ENCODE measurements at places on chromosomes 6 and 20.
A peak's percentile ranks its signal among the peaks of the same experiment; 100 is the strongest.

DNA sequence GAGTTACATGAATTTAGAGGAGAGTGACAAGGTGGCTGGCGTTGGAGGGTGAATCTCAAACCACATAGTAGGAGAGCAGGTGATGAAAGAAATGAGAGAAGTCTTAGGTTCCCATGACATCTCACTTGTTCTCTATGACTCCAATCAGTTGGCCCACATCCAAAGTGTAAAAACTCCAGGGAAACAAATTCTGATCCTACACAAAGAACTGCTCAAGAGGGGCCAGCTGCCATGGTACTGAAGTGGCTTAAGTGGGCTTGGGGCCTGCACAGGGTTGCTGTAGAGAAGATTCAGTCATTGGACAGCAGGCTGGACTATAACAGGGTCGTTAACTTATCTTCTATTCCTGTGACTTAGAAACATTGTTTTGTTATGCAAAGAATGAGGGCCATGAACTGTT lies 7.6 kb upstream of the ADGRF4 start:
- no peak for DNase-seq

- DNase-seq = no peak
Observed at GRCh38 chr20:18974660-18975059, 161.1 kb downstream of the SCP2D1 start.

GRCh38 chr20:54668271-54669039 lies 193.1 kb downstream of the DOK5 start:
- DNase-seq = peak; percentile 56

- peak; percentile 8 for DNase-seq
Observed at GRCh38 chr6:12436224-12436623, 146.1 kb downstream of the EDN1 start.

GRCh38 chr6:2127484-2127911 lies 117.9 kb downstream of the GMDS start:
- peak; percentile 12 for DNase-seq

GRCh38 chr6:1596088-1596852 lies 13.4 kb upstream of the FOXC1 start:
- DNase-seq = peak; percentile 67

- DNase-seq = no peak
Observed at GRCh38 chr6:128204616-128205015, 303.8 kb upstream of the THEMIS start.

- no peak for DNase-seq
Observed at GRCh38 chr20:18360635-18361034, 72.3 kb downstream of the ZNF133 start.

- no peak for DNase-seq
Observed at GRCh38 chr6:127918506-127919427, 17.9 kb upstream of the THEMIS start.

GRCh38 chr6:123967905-123968304 lies 164.2 kb downstream of the NKAIN2 start:
- DNase-seq = no peak

DNA sequence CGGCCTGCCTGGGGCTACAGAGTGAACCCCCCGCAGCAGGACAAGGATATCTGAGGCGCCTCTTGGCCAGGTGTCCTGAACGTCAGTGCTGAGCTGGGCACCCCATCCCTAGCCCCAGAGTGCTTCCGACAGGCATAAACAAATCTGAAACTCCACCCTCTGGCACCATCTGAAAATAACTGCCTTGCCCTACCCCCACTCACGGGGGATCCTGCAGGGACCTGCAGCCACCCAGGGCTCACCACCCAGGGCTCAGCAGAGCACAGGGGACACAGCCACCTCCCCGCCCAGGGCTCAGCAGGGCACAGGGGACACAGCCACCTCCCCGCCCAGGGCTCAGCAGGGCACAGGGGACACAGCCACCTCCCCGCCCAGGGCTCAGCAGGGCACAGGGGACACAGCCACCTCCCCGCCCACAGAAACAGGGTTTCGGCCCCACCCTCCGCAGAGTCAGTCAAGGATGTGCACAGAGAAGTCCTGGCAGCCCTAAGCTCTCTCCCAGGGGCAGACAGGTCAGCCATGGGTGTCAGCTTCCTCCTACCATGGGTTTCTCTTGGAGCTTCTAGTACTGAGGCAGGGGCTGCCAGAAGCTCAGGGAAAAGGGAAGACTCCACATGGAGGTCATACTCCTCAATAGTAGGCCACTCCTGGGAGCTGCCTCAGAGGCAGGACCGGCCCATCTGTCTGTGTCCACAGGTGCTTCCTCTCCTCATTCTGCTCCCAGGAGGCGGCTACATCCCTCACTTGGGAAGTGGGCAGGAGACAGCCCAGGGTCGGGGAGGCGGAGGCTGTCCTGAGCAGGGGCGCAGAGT lies 4.6 kb downstream of the UCKL1 start:
- DNase-seq = no peak

DNA sequence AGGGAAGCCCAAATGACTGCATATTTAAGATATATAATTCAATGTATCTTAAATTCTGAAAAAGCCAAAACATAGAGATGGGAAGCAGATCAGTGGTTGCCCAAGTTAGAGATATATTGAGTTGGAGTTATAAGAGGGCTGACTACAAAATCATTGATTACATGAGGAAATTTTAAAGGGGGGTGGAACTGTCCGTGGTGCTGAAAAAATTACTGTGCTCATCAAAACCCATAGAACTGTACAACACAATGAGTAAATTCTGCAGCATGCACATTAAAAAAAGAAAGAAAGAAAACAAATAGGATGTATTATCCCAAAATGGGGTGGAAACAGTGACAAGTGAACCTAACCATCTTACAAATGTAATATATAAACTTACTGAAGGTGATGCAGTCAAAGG lies 100.9 kb downstream of the FUT9 start:
- DNase-seq = peak; percentile 17

- no peak for DNase-seq
Observed at GRCh38 chr20:48298851-48299484, 513.7 kb upstream of the SULF2 start.
